Activated T-cell treated with anti-CD3 and anti-CD28 coated beads for 48 hours (primary cell): ENCODE measurements at places on chromosomes 4 and X.
A peak's percentile ranks its signal among the peaks of the same experiment; 100 is the strongest.

- no peak for DNase-seq
Observed at GRCh38 chr4:30181918-30182317, 538.3 kb upstream of the PCDH7 start.

DNA sequence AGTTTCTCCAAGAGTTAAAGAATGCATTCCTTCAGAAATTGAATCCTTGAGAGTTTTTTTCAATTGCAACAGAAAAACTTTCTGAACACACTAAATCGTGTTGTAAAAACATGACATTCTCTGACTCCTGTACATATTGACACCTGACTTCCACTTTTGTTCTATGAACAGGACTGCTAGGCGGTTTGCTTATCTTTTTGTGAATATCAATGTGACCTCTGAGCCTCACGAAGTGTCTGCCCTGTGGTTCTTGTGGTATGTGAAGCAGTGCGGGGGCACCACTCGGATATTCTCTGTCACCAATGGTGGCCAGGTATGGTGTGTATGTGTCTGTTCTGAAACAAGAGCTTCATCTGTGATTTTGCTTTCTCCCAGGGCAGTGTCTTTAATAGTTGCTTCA, 71.9 kb downstream of the MAOA start:
- no peak for DNase-seq

- DNase-seq, result no peak
Observed at GRCh38 chr4:79121875-79122358, 182.7 kb upstream of the PAQR3 start.

DNA sequence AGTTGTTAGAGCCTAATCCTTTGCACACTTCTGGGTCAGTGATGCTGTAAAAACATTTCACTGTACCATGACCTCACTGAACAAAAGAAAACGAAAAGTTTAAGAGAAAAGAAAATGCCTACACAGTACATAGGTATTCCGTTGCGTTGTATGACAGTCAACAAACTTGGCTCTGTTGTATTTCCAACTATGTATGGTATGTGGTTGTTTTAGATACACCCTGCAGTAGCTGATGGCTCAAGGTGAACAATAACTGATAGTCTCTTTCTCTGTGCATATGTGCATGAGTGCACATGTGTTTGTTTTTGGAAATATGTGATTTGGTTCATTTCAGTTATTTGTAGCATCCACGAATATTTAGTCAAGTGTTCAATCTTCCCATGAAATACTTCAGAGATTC, 176.0 kb downstream of the BMPR1B start:
- DNase-seq, result no peak

DNA sequence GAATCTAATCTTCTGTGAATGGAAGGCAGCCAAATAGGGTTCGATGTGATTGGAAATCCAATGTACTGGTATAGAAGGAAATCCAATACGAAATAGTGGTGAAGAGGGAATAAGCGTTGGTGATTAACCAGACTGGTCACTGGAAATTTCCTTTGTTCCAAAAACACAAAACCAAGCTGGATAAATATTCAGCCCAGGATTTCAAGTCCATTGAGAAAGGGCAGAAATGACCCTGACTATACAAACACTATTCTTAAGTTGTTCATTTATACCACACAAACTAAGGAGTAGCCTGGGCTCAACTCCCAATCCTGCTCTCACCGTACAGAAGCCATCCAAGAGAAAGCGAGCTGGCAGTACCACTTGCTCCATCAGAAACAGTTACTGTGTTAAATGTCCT, 32.2 kb downstream of the PCDH19 start:
- no peak for DNase-seq

- no peak for DNase-seq
Observed at GRCh38 chrX:42119076-42119475, 195.7 kb upstream of the CASK start.

DNA sequence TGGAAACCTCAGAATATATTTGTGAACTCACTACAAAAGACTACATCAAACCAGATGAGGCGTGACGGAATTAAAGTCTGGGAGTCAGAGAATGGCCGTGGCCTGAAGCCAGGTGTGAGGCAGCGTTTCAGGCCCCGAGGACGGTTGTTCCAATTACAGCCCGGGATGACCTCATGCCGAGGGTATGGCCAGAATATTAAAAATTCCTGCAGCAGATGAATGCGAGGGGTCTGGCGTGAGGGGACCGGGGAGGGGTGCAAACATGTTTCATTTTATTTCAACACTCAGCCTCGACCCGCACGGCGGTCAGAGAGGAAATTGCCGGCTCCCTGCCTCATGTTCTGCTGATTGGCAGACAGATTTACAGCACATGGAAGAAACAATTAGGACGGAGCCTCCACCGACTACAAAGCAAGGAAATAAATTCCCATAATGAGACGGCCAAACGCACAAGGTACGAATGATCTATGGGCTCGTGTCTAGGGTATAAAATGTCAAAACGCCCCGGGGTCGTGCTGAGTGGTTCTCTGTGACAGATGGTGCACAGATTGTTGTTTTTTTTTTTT, 289.7 kb downstream of the SHOX start:
- DNase-seq, result no peak

GRCh38 chr4:136183513-136183912, 1348.8 kb downstream of the PCDH18 start:
- DNase-seq, result no peak

DNA sequence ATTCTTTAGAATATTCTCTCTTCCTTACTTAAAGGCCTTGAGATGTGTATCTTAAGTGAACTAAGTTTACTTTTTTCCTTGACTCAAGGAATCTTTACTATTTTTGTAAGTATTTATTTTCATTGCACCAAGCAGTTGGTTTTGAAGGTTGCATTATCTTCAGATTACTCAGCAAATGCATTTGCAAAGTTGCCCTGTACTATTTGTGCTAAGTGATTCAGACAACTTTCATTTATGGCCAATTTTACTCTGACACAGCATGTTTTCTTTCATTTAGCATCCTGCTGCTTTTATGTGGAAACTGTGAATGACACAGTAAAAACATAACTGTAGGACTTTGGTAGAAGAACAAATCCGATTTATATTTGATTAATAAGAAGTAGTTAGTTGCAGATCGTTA, 191.0 kb downstream of the CCSER1 start:
- DNase-seq, result no peak

DNA sequence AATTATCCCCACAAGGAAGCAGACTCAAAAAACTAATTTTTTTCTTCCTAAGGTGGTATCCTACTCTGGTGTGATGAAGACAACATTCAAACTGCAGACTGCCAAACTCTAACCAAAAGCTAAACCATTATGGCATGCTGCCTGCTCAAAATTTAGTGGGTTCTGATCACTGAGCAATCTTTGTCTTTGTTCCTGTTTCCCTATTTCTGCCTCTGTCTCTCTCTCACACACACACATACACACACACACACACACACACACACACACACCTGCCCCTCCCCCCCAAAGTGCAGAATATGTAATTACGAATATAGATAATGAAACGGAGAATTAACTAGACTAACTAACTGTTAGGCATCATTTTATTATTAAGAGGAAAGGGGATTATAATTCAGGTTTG, 1278.6 kb downstream of the PCDH7 start:
- no peak for DNase-seq

DNA sequence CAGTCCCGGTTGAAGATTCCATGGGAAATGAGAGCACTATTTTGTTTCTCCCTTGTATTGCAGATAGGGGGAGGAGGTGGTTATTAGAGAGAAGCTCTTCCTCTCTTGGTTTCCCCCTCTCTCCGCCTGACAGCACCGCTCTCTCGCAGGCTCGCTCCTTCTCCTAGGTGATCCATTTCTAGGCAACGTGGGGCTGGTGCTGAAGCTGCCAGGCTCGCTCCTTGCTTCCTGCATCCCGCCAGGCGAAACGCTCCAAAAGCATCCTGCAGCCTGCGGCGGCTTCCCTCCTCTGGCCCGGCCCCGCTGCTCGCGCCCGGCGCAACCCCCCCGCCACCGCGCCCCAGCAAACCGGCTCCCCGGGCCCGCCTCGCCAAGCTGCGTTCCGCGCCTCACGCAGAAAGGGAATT, at the start of gene GRID2:
TSS of gene GRID2 (plus strand) at position 346 of the 407 bp plus-strand sequence.
- DNase-seq, result no peak

GRCh38 chr4:3760841-3761240, 5.3 kb upstream of the ADRA2C start:
- DNase-seq, result no peak

DNA sequence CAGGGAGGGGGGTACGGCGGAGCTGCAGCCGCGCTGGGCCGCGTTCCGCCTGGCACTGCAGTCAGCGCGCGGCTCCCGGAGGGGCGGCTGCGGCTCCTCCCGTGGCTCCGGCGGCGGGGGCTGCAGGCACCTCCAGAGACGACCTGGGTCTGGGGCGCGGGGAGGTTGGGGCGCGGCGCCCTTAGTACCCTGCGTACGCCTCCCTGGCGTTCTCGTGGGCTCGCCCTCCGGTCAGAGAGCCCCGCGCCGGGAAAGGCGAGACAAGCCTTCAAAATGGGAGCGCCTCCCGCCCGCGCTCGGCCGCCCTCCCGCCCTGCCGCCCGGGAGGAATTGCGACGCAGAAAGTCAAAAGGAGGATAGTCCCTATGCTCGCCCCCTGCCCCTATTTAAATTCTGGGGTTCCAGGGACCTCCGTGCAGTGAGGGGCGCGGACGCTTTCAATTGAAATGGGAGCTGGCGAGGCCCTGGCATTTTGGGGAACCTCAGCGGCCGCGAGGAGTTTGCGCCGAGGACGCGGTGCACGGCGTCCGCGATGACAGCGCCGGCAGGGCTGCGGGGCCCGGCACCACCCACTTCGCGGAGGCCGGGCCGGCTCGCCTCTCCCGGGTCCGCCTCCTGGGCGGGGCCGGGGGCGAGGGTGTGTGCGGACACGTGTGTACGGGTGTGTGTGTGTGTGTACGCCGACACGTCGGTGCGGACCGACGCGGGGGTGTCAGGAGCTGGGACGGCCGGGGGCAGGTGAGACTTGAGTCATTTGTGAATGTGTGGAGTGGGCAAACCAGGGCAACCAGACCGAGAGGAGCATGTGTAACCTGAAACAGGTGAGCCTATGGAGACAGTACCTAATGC, 544 bp downstream of the HERC3 start:
- DNase-seq, result peak; percentile 87
